NK-92 treated with Interleukin-12 subunit alpha and Interleukin-12 subunit beta, amount 100 ng/mL, for 24 hours (cell line): ENCODE measurements at places on chromosomes 16 and 17.

- DNase-seq, result no peak
Measured at GRCh38 chr16:66481081-66481942, 54.2 kb downstream of the BEAN1 start.

- DNase-seq, result no peak
Measured at GRCh38 chr17:78818932-78819331, 21.7 kb downstream of the USP36 start.

- DNase-seq, result peak; percentile 60
Measured at GRCh38 chr16:23288726-23289512, 13.2 kb upstream of the SCNN1B start.

DNA sequence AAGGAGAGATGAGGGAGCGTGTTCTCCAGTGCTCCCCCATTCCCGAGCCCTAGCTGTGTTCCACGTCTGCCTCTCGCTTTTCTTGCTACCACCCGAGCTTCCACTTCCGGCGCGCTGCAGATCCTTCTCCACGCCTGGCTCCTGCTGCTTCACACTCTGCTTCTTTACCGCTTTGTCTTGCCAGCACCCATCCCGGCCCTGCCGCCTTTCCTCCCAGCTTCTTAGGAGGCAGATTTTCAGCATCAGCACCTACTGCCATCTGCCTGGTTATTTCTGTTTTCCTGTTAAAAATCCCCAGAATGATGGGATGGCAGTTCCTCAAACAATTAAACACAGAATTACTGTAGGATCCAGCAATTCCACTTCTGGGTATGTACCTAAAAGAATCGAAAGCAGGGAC lies 64.7 kb downstream of the ELAC2 start:
- DNase-seq, result no peak

DNA sequence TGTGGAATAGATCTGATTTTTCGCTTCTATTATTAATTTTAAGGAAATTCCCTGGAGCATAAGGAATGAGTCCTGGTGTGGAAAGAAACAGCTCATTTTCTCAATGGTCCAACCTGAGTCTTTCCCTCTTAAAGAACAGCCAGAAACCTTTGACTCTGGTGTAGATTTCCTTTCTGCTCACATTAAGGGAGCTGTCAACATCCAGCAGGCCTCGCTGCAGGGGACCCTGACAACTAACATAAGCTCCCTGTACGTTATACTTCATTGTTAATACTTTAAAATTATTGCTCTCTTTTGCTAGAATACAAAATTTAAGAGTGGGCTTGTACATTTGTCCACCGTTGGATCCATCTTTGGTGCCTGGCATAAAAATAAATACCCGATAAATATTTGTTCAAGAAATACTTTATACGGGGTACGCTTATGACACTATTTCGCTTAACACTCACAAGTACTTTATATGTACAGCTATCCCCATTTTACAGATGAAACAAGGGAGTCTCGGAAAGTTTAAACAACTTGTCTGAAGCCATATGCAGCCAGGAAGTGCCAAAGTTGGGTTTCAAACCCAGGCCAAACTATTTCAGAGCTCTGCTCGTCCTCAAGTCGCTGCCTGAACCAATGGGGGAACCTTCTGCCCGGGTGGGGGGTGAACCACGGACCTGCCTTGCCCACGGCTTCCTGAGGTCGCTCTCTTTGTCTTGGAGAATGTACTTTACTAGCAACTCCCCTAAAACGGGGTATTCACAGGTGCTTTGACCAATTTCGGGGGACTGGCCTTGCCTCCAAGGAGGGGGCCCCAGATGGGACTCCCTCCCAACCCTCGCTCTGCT lies 611 bp downstream of the SMARCE1 start:
- peak; percentile 44 for DNase-seq

GRCh38 chr16:25311039-25311438 lies 53.4 kb upstream of the ZKSCAN2 start:
- DNase-seq, result no peak

DNA sequence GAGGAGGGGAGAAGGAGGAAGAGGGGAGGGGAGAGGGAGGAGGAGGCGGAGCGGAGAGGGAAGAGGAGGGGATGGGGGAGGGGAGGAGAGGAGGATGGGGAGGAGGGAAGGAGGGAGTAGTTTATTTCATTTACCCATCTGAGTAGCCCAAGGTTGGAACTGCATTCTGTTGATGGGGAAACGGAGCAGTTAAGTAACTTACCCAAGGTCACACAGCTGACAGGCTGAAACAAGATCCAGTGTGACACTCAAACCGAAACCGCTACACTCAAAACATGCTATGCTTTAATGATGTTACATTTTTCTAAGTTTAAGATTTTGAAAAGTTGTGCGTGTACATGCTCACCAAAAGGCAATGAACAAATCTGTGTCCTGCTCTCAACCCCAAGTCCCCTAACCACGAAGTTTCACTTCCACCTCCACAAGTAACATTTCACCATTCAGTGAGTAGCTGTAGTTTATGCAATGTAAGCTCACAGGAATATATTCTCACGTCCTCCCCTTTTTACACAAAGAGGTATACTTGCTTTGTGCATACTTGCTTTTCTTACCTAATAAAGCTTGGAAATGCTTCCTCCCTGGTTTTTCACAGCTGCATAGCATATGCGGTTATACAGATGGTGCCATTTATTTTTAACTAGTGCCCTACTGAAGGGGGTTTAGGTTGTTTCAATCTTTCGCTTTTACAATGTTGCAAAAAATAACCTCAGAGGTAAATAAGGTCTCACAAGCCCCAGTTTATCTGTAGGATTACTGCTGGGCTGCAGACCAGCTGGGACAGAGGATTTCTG lies 275.3 kb downstream of the PARN start:
- DNase-seq, result peak; percentile 23

- no peak for DNase-seq
Measured at GRCh38 chr17:13933441-13934276, 135.6 kb upstream of the COX10 start.

GRCh38 chr16:50692999-50693781 lies at the start of gene NOD2:
NOD2 (plus strand) TSS chr16:50693606; CDS start chr16:50699496, 5,890 bp downstream.
- DNase-seq, result no peak

GRCh38 chr17:31251105-31251969 lies 45.7 kb downstream of the OMG start:
- no peak for DNase-seq

GRCh38 chr17:7479213-7480088 lies at the start of gene ZBTB4:
ZBTB4 (minus strand) TSS chr17:7479631; CDS start chr17:7466801, 12,830 bp downstream.
- DNase-seq, result no peak
